ENCODE measurements at places on chromosomes 16 and 17. TPM values are rescaled to one million over a fixed set of nuclear protein-coding genes. Genes with fewer than 3 reads are reported as not detected.

Gene MVD
- polyA plus RNA-seq, result 27.5 TPM

Gene MC1R
- 2.2 TPM for polyA plus RNA-seq

Gene KIF2B
- polyA plus RNA-seq, result not detected

Gene MYOCD
- polyA plus RNA-seq, result 5.1 TPM

Data from left renal pelvis (tissue), 4 donors.